Activated CD4-positive, alpha-beta T cell treated with anti-CD3 and anti-CD28 coated beads, Interleukin-10, Interleukin-2, amounts not matched to agents 100 ng/mL and 50 ng/mL, durations not matched to agents 16 hours and 8 hours (primary cell): ENCODE measurements at places on chromosomes 3 and 15.
A peak's percentile ranks its signal among the peaks of the same experiment; 100 is the strongest.

DNA sequence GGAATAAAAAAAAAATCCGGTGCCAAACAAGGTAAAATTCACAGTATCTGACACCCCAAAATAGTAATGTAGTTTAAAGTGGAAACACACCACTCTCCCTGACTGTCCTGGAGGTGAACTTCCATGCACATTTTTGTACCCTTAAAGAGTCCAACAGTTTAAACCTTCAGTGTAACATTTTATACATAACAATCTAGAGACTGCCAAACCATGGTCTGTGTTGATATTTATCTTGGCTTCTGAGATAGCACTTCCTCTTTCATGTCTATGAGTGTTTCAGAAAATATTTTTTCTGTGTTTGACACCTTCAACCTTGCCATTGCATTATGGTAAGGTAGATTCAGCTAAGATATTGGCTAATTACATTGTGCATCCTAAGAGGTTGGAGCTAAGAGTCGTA is 13.9 kb downstream of the TMEM45A start:
- no peak for DNase-seq

- no peak for DNase-seq
Observed at GRCh38 chr3:188154809-188155574, 1.0 kb downstream of the LPP start.

GRCh38 chr3:170999737-171000242 is 26.7 kb downstream of the SLC2A2 start:
- DNase-seq = no peak

GRCh38 chr3:23999012-23999641 is 54.0 kb downstream of the NR1D2 start:
- peak; percentile 71 for DNase-seq

GRCh38 chr3:148331081-148331846 is 366.4 kb upstream of the AGTR1 start:
- no peak for DNase-seq

- DNase-seq = no peak
Observed at GRCh38 chr3:132164469-132165092, 129.8 kb upstream of the CPNE4 start.

DNA sequence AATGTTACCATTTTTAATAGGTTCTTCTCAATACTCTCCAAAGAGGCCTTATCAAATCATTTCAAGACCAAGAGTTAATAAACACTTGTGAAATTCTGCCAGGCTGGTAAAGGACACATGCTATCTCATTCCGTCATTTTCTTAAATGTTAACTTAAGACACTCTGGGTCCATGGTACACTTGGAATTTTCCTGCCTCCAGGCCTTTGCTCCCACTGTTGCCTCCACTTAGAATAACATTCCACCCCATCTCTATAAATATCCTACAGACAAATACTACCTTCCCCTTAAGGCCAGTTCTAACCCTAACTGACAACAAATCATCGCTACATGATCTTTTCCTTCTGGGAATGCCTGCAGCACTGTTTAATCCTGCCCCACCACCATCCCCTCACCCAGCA is 24.1 kb downstream of the MAGI1 start:
- DNase-seq = no peak

GRCh38 chr15:100220058-100220768 is 121.6 kb downstream of the ADAMTS17 start:
- DNase-seq = no peak

DNA sequence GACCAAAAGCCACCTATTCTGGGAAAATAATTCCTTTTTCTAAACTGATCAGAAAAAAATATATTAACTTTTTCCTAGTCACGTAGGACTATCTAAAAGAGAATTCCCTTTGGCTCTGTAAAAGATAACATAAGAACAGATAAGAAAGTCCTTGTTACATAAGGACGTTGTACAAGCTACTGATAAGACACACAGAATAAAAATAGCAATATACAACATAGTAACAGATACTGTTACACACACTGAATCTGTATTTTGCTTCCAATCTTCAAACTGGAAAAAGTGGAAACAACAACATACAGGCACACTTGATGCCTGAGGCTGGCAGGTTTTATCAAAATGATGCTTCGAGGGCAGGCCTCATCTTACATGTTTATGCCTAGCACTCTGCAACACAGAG is 59.8 kb downstream of the SNX4 start:
- no peak for DNase-seq

GRCh38 chr15:72487070-72487797 is 13.1 kb downstream of the ARIH1 start:
- no peak for DNase-seq

DNA sequence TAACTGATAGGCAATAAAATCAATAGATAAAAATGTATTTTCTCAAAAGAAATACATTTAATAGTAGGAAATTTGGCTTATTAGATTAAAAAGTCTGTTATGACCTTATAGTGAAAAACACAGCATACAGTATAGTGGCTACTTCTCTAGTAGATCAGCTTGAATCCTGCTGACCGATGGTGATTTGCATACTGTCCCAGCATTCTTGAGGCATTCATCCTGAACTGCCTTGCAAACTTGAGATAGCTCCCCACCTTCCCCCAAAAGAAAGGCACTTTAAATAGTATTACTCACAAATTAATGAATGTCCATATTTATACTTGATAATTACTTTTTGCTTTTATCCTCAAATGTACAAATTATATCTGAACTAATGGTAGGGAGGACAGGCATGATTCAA is 6.7 kb downstream of the CHMP2B start:
- DNase-seq = no peak

GRCh38 chr15:89198934-89199333 is 22.4 kb downstream of the RLBP1 start:
- no peak for DNase-seq

- DNase-seq = no peak
Observed at GRCh38 chr3:161694682-161695564, 198.3 kb downstream of the OTOL1 start.

DNA sequence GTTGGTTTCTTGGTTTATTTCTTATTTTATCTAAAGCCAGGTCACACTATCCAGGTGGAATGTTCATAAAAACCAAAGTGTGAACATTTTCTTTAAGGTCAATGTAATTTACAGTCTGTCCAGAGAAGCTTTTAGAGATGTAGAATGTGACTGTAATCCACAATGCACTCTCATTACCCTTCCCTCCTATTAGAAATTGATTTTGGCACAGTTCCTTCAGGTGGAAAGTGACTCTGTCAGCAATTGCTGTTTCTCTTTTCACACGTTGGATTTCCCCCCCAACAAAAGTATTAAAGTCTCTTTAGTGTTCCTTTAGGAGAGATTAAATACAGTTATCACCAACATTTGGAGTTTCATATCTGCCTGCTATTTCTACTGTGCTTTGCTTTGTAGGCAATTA is 31.6 kb upstream of the COPB2 start:
- no peak for DNase-seq

GRCh38 chr15:71800835-71801745 is 9.3 kb upstream of the NR2E3 start:
- DNase-seq = peak; percentile 56
